ENCODE measurements at places on chromosomes 1 and 21.

DNA sequence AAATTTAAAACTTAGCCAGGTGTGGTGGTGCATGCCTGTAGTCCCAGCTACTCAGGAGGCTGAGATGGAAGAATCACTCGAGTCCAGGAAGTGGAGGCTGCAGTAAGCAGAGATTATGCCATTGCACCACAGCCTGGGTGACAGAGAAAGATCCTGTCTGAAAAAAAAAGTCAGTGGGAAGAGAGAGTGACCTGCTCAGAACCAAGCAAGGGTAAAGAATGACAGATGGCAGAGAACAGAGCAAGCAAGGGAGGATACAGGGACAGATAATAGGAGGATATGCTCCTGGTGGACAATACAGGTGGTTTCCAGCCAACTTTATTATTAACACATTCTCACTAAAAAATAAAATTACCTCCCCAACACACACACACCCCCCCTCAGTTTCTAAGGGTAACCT, 4.6 kb upstream of the TMEM51 start:
- no peak for DNase-seq

- DNase-seq: no peak
Observed at GRCh38 chr1:225464851-225465792, 37.3 kb upstream of the LBR start.

GRCh38 chr1:172622541-172622940, 36.4 kb upstream of the FASLG start:
- DNase-seq: no peak

GRCh38 chr1:221448585-221449175, 293.2 kb downstream of the DUSP10 start:
- no peak for DNase-seq

DNA sequence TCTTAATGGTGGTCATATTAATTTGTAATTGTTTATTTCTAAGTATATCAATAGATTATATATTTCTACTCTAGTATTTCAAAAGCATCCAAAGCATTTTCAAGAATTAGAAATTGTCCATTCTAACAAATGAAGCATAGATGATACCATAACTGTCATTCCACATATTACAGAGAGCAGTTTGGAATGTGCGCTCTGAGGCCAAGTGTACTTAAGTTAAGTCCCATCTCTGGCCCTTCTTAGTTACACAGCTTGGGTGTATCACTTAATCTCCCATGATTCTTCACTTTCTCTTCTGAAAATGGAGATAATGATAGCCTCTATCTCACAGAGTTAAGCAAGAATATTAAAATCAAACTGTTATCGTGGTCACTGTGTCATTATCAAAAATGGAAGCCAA, 281.1 kb downstream of the MRPL39 start:
- DNase-seq: peak; percentile 23

GRCh38 chr1:84896279-84896678, 3.3 kb upstream of the LPAR3 start:
- DNase-seq: no peak

DNA sequence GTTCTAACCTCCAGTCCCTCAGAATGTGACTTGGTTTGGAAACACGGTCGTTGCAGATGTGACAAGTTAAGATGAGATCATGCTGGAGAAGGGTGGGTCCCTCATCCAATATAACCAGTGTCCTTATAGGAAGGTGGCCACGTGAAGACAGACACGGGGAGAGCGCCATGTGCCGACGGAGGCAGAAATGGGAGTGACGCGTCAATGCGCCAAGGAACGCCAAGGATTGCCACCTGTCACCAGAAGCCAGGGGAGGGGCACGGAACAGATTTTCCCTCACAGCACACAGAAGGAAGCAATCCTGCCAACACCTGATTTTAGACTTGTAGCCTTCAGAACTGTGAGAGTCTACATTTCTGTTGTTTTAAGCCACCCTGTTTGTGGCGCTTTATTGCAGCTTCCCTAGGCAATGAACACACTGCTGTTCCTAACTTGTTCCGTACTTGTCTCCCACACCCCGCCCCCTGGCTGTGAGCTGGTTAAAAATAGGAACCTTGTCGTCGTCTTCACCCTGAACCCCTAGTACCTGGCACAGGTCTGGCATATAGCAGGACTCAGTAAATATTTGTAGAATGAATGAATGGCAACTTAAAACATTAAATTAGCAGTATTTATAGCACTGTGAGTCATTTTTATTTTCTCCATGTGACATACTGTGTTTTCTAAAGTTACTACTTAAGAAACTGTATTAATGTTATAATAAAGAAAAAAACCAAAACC, 14.2 kb downstream of the RIMS3 start:
- DNase-seq: no peak

GRCh38 chr1:11379851-11380250, 99.1 kb upstream of the DISP3 start:
- no peak for DNase-seq

DNA sequence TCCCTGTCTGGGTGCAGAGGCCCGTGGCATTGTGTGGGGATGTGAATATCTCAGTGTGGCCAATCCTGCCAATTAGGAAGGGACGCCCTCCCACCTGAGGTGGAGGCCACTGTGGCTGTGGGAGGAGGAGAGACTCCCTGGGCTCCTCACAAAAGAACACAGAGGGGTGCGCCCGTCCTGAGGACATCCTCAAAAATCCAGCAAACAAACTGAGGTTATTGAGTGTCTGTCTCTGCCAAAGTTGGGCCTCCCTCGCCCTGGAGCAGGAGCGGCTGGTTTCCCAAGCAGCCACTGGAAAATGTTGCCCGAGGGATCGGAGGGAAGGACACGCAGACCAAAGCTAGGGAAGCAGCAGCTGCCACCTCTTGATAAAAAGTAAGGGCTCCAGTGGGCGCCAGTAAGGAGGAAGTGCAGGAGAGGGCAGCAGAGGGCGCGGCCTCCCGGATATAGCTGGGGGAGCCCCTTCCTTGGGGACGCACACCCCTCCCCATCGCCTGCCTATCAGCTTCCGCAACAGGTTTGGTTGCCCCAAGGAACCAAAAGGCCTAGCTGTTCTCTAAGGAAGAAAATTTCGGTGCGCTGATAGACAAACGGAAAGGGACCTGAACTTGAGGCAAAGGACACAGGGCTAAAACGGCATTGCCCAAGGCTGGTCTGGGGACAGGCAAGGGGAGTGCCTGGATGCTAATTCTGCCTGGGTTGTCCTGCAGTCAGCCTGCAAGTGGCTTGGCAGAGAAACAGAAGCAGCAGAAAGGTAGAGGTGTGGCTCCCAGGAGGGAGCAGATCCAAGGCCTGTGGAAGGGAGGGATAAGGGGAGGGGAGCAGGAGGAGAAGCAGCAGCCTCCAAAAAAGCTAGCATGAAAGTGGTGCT, 1.7 kb upstream of the GRIK3 start:
- DNase-seq: no peak

DNA sequence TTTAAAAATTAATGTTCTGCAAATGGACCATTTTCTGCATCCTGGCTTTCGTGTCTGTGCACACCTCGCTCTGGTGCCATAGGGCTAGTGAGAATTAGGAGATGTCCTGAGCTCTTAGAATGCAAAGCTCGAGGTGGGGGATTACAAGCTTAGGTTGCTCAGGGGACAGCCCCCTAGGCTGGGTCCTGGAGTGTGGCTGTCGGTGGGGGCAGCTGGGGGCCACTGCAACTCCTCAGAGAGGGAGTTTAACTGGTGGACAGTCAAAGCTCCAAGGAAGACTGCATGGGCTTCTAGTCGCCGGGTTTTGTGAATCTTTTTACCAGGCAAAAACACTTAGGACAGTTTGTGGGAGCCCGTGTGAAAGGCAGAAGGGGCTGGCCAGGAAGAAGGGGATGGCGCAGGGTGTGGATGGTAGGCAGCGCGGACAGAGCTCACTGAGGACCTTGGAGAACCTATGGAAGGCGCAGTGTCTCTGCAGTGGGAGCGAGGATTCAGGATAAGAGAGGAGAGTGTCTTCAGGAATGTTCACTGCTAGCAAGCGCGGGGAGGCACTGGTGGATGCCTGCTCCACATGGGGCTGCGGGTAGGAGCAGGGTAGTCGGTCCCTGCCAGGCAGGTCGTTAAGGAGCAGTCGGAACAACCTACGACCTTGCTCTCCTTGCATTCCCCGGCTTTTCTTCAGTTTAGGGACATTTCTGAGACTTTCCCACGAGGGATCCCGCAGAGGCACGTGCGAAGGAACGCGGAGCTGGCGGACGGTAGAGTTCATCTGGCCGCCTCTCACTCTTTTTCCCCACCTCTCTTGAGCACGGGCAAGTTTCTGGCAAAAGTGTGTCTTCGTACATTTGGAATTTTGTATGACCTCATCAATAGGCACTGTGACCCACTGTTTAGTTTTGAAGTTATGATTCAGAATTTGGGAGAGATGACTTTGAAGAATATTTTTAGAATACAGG, 12.9 kb upstream of the KCNE1 start:
- DNase-seq: no peak

DNA sequence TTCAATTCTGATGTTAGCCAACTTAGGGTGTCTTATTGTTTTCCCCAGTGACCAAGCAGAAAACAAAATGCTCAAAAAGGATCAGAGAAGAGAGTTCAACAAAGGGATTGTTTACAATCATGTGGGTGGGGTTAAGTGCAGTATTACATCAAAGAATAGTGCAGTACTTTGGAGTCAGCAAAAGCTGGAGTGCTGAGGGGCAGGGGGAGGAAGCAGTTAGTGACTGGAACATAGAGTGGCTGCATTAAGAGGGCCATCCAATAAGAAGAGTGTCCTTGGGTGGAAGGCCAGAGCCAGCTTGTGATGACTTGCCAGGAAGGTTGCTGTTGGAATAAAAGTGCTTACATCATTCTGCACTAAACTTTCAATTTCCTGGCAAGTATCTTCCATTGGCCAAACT, 175.5 kb downstream of the CYYR1 start:
- no peak for DNase-seq

GRCh38 chr1:30968220-30968971, 59.8 kb upstream of the SDC3 start:
- no peak for DNase-seq

Measured in fibroblast of skin of left quadriceps (primary cell).